ENCODE measurements at places on chromosomes 7 and 10.

DNA sequence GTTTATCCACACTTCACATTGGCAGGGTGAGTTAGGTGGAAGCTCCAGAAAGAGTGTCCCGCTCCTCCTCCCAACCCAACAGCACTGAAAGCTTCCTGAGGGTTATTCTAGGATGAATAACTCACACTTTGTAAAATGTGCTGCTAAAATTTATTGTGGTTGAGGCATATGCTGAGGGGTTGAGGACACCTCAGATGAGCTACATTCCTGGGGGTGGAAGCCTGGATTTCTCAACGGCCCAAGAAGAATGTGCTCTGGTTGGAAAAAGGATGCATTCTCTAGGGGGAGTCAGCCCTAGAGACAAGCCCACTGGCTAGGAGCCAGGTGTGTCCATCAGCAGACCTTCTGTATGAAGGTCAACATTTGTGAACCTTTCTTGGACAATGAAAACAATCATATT, 91.5 kb upstream of the PDE1C start:
- DNase-seq, result no peak

DNA sequence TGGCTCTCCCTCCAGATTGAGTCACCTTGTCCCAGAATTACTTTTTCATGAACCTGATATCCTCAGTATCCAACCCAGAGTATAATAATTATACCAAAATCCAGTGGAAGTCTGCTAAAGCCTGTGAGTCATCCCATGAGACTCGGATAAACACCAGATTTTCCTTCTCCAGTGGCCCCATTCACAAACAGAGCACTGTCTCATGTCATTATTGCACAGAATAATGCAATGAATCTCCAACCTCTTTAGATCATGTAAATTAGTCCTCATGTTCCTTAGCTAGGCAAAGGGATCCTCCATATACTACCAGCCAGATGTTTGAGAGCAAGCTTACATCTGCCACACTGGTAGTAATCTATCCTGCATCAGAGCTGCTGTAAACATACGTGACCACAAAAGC, 89.0 kb downstream of the AMPH start:
- DNase-seq, result no peak

- no peak for DNase-seq
These were observed 607.2 kb upstream of the MGMT start for GRCh38 chr10:128859738-128860386.

GRCh38 chr10:22992075-22992474, 64.2 kb downstream of the ARMC3 start:
- no peak for DNase-seq

- DNase-seq, result no peak
These were observed 6.1 kb downstream of the MMRN2 start for GRCh38 chr10:86951184-86951761.

DNA sequence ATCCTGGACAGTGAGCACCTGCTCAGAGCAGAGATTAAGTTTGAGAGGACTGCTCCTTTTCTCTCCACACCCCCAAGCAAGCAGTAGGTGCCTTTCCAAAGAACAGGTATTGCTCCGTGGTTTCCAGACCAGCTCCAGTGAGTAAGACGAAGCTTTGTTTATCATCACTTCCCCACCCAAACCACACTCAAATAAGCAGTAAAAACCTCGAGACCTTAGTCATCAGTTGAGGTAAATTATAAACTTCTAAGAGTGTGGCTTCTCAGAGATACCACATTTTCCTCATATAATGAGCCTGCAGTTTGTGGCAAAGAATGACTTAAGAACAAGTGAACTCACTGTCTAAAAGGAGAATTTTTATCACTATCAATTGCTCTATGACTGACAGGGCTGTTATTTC, 50.0 kb upstream of the GRB10 start:
- DNase-seq, result no peak

DNA sequence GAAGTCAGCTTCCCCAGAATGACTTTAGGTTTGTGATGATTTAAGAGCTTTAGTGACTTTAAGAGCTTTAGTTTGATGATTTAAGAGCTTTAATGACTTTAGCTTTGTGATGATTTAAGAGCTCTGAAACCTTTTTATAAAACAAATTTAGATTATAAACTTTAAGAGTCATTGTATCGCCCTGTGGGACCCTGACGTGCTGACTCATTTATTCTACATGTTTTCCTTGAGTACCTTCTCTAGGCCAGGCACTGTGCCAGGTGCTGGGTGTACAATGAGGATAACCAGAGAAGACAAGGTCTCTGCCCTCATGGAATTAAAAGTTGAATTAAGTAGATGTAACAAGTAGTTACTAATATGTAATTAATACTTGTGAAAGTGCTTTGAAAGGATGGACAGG, 45.4 kb downstream of the CNNM1 start:
- DNase-seq, result no peak

DNA sequence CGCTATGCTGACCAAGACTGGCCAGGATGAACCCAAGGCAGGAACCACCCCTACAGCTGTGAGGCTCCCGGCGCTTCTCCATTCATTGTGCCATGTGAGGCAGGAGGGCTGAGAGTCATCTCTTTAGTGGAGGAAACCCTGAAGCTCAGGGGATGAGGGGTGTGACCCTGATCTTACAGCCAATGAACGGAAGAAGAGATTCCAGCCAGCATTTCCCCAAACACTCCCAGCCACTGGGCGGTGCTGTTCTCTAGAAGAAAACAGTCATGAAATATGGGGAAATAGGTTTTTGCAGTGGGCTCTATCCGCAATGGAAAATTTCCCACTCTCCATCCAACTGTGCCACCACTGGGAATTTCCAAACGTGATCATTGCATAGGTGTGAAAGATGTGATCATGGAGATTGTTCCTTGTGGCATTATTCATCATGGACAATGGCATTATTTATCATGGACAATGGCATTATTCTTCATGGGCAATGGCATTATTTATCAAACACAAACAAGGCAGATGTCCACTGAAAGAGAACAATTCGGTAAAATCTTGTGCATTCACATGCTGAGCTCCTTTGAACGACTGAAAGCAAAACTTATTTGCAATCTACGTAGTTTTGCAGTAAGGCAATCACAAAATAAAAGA, 14.0 kb upstream of the SLC18A2 start:
- no peak for DNase-seq

DNA sequence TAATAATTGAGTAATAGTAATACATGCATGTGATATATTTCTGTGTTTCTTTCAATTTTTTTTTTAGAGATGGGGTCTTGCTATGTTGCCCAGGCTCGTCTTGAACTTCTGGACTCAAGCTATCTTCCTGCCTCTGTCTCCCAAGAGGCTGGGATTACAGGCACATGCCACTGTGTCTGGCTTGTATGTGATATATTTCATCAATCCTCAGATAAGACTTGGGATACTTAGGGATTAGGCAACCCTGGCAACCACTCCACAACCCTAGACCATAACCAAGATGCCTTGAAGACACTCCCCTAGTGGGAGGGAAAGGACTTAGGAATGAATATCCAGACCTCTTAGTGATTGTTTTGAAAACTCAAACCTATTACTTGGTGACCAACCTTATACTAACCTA, 154.8 kb downstream of the CCDC3 start:
- no peak for DNase-seq

DNA sequence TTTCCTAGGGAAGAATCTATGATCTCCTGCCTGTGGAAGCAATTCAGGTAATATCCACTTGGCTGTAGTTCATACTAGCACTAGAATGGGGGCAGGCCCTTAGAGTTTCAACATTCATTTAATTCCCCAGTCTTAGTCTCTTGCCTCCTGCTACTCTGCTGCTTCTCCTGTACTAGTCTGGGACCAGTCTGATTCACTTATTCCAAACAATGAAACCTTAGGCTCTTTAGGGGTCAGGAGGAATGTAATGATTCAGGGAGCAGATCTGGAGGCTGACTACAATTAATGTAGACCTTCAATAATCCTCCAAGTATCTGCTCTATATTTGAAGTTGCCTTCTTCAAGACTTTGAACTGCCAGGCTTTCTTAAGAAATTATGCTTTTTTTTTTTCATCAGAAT, 101.8 kb downstream of the GNAT3 start:
- DNase-seq, result no peak

DNA sequence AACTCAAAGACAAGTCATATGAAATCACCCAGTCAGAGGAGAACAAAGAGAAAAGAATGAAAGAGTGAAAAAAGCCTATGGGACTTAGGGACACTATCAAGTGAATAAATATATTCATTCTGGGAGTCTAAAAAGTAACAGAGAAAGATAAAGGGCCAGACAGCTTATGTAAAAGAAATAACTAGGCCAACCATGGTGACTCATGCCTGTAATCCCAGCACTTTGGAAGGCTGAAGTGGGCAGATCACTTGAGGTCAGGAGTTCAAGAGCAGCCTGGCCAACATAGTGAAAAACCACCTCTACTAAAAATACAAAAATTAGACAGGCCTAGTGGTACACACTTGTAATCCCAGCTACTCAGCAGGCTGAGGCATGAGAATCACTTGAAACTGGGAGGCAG, 154.7 kb upstream of the TMEM106B start:
- no peak for DNase-seq
